Fibroblast of lung (primary cell): ENCODE measurements at places on chromosomes 2 and 18. TPM values are rescaled to one million over a fixed set of nuclear protein-coding genes. Genes with fewer than 3 reads are reported as not detected.

The STPG4 gene
- total RNA-seq = 0.26 and 0.33 TPM in 2 replicates

The GKN2 gene
- not detected in 2 replicates for total RNA-seq

The UPP2 gene
- total RNA-seq = not detected in 2 replicates

The TSPYL6 gene
- not detected in 2 replicates for total RNA-seq

The MAB21L4 gene
- not detected in 2 replicates for total RNA-seq

The FBXO15 gene
- 0.77 and 0.83 TPM in 2 replicates for total RNA-seq

The IL1F10 gene
- total RNA-seq = not detected in 2 replicates

The TMEM163 gene
- total RNA-seq = under 0.01 TPM in 1 of 2 replicates, not detected in the other

The ALS2 gene
- total RNA-seq = 24.4 and 30.9 TPM in 2 replicates

The GPAT2 gene
- total RNA-seq = 2.8 and 3.9 TPM in 2 replicates

The ING5 gene
- 27.4 and 30.0 TPM in 2 replicates for total RNA-seq

The AP1S3 gene
- 3.3 TPM in 2 replicates for total RNA-seq

The ANKRD29 gene
- total RNA-seq = 4.1 and 6.9 TPM in 2 replicates

The CCDC141 gene
- under 0.01 and 0.17 TPM in 2 replicates for total RNA-seq

The FBXO48 gene
- total RNA-seq = 0.26 and 0.33 TPM in 2 replicates

The ITGB6 gene
- total RNA-seq = not detected in 2 replicates

The RAD51AP2 gene
- total RNA-seq = under 0.01 and 0.17 TPM in 2 replicates
